ENCODE measurements at places on chromosomes 5 and 9. TPM values are rescaled to one million over a fixed set of nuclear protein-coding genes. Genes with fewer than 3 reads are reported as not detected.

GRCh38 chr5:10786835-10787234, 25.8 kb upstream of the DAP start:
- DNase-seq: no peak

Gene ZNF608
- 6.9 TPM for total RNA-seq

DNA sequence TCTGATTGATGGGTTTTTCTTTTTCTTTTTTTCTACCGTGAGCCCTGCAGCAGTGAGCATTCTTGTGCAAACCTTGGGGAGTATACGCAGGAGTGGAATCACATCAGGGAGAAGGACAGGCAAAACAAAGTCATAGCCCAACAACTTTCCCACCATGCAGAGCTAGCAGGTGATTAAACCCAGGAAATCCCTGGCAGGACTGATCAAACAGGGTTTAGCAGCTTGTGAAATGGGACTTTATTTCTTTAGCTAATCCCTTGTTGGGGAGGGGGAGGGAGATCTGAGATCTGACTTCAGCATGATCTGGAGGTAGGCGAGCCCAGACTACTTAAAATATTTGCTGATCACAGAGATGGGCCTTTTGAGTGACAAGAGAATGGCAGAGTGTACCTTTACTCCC, 162.0 kb upstream of the GLRA1 start:
- DNase-seq: no peak

Gene FAXDC2
- total RNA-seq: 2.5 TPM

Gene ACOT12
- not detected for total RNA-seq

Gene PLAC8L1
- total RNA-seq: not detected

Gene PTGR1
- 49.0 TPM for total RNA-seq

Gene ASPN
- 0.17 TPM for total RNA-seq

- no peak for DNase-seq
Observed at GRCh38 chr5:81703840-81704239, 47.1 kb downstream of the SSBP2 start.

GRCh38 chr5:131659841-131660240, 24.8 kb upstream of the RAPGEF6 start:
- no peak for DNase-seq

DNA sequence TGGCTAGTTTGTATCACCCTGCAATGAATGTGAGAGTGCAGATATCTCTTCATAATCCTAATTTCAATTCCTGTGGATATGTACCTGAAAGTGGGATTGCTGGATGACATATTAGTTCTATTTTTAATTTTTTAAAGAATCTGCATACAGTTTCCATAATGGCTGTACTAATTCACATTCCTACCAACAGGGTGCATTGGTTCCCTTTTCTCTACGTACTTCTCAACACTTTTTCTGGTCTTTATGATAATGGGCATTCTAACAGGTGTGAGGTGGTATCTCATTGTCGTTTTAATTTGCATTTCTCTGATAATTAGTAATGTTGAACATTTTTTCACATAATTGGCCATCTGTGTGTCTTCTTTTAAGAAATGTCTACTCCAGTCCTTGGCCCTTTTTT, 927.5 kb downstream of the DTWD2 start:
- DNase-seq: no peak

DNA sequence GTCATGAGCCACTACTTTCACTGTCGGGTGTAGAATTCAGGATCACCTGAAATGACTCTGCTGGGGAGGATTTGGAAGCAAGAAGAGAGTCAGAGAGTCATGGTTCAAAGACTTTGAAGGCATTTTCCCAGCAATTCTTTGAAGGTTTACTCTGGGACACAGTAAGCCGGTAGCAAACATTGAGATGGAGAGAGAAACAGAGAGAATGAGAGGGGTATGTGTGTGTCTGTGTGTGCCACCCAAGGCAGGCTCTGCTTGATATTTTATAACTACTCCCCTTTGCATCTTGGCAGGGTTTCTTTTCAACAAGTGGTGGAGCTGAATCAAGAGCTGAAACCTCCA, 89.8 kb downstream of the ANKRD55 start:
- DNase-seq: no peak

- DNase-seq: no peak
Observed at GRCh38 chr9:106879439-106879882, 16.5 kb downstream of the ZNF462 start.

Gene ANKRD20A1
- total RNA-seq: 0.83 TPM

GRCh38 chr5:127421471-127421870, 96.0 kb upstream of the PRRC1 start:
- no peak for DNase-seq

DNA sequence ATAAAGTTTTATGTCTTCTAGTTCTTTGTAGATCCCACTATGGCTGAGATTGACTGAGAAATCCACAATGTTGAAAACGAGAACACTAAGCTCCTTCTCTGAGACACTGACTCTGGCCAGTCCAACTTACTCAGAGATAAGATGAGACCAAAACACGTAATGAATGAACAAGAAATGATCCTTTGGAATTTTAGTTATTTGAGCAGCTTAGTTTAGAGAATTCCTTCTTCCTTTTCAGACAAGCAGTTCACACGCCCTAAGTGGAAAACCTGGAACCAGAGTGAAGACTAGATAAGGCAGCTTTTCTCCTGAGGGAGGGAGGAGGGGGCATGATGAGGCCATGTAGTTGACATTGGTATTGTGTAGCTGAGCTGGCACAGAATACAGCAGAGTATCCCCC, 139.6 kb downstream of the GABRB2 start:
- DNase-seq: no peak

Gene RASEF
- 2.0 TPM for total RNA-seq

DNA sequence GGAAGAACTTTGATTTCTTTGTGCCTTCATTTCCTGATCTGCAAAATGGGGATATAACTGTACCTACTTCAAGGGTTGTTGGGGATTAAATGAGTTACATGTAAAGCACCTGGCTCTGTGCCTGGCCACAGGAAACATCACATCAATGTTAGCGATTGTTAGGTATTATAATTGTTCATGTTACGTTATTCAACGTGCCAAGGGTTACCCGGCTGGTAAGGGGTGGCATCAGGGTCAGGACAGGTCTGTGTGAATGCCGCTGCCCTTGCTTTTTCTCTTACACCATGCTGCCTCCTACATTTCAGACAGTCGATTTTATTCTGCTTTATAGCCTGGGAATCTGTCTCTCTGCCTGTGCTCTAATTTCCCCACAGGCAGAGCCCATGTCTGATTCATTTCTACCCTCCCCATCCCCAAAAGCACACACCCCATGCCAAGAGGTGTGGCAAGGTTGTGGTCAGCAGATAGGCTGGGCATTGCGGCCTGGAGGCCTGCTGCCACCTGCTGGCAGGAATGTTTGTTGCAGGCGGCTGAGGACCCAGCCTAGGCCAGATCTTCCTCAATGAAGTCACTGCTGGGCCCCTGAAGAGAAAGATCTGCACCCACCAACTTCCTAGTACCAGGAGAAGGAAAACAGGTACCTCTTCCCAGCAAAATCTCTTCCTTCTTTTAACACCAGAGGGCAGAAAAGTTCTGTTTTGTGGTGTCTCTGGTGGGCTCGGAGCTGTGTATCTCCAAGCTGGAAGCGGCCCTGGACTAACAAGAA, 5.3 kb downstream of the ANKS6 start:
- peak; percentile 94 for DNase-seq

DNA sequence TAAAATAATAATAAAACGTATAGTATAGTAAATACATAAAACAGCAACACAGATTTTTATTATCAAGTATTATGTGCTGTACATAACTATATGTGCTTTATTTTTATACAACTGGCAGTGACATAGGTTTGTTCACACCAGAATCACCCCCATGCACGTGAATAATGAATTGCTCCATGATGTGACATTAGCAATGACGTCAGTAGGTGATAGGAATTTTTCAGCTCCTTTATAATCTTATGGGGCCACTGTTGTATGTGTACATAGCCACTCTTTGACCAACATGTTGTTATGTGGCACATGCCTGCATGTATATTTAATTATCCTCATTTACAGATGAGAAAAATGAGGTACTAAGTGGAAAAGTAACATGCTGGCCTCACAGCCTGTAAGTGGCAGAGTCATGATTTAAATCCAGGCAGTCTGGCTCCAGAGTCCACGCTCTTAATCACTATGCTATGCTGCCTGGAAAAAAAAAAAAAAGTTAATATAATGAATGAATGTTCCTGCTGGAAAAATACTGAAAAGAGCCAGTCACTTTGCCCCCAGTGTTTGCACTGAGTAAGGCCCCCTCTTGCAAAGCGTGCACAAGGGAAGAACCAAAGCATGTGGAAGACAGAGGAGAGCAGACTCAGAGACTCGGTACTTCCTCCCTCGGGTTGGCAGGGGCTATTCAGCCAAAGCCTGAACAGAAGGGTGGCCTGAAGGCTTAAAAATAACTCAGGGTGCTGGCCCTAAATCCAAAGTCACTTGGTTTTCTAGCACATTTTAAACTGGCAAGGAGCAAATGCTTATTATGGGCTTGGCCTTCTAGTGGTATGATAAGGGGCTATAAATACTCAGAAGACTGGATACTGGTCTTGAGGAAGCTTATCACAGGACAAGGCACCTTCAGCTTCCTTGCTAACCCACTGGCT, 206.8 kb downstream of the GLIS3 start:
- DNase-seq: no peak

DNA sequence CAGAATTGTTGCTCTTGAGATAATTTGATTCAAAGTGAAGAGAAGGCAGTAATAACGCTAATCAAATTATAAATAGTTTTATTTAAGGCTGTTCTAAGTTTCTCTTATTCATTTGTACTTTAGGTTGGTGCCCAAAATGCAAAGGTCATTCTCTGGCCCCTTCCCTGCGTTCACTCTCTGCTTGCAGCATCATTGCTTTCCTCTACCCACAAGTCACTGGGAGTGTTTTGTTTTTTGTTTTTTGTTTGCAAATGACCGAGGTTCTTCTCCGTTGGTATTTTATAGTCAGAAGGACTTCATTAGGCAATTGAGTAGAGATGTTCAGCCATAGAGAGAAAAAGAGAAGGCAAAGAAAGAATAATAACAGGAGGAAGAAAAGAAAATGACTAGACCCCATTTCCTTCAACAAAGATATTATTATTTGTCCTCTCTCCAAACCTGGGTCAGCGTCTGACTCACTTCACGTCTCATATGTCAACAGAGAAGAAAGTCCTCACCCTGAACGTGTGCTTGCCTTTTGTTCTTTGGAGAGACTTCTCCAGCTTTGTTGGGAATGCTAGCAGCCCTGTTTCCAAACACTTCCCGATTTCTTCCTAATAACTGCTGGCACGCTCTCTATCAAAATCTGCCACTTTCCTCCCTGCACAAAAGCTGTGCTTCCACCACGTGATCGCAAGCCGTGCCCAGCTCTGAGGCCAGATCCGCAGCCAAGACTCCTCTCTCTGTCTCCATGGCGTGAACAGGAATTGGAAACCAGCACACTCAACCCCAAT, 119.8 kb downstream of the EBF1 start:
- peak; percentile 12 for DNase-seq

- DNase-seq: no peak
Observed at GRCh38 chr9:36214571-36214970, 23.9 kb downstream of the CLTA start.

DNA sequence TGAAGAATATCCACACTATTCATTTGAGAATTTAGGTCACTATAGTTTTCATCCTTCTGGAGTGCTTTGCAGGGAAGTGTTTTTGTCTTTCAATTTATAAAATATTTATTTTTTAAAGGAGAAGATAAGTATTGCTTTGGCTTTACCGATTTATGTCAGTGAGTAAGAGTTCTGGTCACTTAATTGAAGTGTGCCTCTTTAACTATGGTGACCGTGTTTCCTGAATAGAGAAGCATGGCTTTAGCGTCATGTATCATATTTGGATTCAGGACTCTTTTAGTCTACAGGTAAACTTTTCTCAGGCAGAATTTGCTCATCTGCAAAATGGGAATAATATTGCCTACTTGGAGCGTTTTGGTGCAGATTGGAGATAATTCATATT, 902 bp downstream of the BDP1 start:
- no peak for DNase-seq

GRCh38 chr9:94611638-94612068, 18.0 kb upstream of the FBP2 start:
- DNase-seq: peak; percentile 25

DNA sequence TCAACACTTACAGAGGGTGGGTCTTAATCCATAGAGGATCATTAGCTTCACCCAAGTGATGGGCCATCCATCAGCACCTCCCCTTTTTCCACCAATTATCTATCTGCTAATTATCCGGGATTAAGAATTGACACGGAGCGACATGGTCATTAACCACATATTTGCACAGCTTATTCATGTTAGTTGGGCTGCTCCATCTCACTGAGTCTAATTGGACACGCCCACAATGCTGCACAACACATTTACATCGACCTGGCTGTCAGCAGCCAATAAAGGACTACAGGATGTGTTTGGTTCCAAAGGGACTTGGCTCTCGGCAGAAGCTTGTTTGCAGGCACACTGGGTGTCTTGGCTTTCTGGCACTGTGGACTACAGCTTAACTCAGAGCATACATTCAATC, 21.6 kb downstream of the FOXE1 start:
- no peak for DNase-seq

- no peak for DNase-seq
Observed at GRCh38 chr9:88536951-88537760, 2.2 kb downstream of the NXNL2 start.

DNA sequence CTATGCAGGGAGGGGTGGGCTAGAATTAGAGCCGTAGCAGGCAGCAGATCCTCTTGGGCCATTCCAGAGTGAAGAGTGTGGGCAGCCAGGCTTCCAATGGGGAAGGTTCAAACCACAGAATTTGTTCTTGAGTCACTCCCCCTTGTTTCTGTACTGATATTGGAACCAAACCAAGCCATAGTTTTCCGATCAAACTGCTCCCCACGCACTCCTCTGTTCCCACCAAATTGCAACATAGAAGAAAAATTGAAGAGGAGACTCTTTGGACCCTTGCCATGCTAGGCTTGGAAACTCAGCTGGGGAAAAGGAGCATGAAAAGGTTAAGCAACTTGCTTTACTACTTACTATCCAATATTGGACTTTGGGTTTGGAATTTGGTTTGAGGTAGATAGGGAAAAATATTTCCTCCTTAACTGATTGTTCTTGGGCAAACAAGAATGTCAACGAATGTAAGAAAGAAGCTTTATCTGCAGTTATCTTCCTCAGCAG, 165.8 kb upstream of the NR3C1 start:
- no peak for DNase-seq

GRCh38 chr5:133321833-133322420, 270.1 kb downstream of the HSPA4 start:
- DNase-seq: peak; percentile 11

DNA sequence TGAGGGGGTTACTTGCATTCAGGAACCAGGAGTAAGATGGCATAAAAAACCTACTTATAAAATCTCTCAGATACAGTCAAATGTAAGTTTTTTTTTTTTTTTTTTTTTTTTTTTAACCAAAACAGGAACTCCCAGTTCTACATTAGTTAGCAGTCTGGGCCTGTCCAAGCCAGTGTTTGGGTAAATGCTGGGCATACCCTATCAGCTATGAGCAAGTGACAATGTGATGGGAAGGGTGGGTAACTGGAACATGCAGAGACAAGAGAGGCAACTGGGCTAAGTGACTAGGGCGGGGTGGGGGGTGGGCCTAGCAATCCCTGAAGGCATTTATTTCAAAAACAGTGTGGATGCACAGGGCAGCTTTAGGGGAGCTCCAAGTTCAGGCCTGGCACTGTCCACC, 2.3 kb downstream of the NMRK1 start:
- peak; percentile 77 for DNase-seq

- no peak for DNase-seq
Observed at GRCh38 chr5:159034083-159034824, 65.5 kb downstream of the EBF1 start.

Measured in mammary epithelial cell (primary cell).